ENCODE measurements at places on chromosomes 5 and 9.

- DNase-seq = peak; percentile 54
These were observed 51.2 kb downstream of the MRPS27 start for GRCh38 chr5:72268753-72269410.

- no peak for DNase-seq
These were observed 121.4 kb upstream of the CACNA1B start for GRCh38 chr9:137756045-137756744.

GRCh38 chr5:111427762-111428161 lies 84.6 kb downstream of the STARD4 start:
- no peak for DNase-seq

DNA sequence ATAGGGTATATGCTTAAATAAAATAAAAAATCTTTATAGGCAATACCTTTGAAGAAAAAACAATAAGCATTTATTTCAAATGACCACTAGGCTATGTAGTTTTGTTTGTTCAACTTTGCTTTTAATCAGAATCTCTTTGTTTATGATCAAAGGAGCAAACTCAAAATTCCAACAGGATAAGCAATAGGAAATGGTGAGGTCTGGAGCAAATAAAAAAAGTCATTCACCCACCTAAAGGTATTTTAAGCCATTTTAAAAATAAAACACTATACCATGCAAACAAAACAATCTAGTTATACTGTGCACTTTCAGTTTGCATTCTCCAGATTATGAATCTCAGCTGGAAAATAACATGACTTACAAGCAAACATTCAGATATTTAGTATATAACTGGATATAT lies 35.3 kb upstream of the CYFIP2 start:
- no peak for DNase-seq

- DNase-seq = no peak
These were observed 9.6 kb downstream of the DNLZ start for GRCh38 chr9:136353757-136354488.

- DNase-seq = no peak
These were observed 203.7 kb downstream of the ROR2 start for GRCh38 chr9:91746357-91746756.

DNA sequence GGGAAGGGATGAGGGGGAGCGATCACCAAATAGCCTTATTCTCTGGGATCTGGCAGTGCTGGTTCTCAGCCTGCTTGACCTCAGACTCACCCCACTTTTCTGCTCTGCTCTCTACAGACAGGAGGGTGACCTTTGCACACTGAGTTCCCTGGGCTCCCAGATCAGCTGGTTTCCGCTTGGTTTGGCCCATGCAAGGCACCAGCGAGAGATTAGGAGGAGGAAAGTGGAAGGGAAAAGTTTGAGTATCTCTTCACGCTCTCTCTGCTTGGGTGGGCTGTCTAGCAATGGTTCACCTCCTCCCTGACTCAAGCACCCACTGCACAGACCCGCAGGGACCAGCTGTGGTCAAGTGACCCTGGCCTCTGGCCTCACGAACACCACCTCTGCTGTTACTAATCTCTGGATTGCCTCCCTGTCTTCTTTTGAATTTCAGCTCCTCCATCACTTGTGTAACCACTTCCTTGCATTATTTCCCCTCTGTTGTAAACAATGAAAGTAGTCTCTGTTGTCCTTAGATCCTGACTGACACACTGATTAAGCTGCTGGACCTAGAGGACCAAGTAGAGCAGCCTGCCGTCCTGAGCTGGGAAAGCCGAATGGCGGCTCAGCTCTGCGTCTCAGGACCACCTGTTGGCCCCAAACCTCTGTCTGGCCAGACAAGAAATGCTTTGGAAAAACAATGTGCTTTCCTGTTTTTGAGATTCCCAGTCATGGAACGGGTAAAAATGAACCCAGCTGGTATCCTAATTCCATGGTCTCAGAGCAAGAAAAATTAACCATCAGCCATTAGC lies 186.6 kb downstream of the CRB2 start:
- no peak for DNase-seq

- DNase-seq = peak; percentile 63
These were observed 23.3 kb upstream of the UGT3A2 start for GRCh38 chr5:36089989-36090388.

- DNase-seq = no peak
These were observed 66.7 kb downstream of the WDR41 start for GRCh38 chr5:77425420-77425819.

DNA sequence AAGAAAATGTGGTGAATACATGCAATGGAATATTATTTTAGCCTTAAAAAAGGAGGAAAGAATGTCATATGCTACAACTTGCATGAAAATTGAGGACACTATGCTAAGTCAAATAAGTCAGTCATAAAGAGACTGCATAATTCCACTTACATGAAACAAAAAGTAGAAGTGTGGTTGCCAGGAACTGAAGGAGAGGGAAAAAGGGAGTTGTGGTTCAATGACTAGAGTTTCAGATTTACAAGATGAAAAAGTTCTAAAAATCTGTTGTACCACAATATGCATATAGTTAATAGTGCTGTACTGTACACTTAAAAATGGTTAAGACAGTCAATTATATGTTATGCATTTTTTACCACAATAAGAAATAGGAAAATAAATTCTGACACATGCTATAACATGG lies 95.4 kb downstream of the SLC44A1 start:
- DNase-seq = no peak

- DNase-seq = no peak
These were observed 10.6 kb upstream of the F2RL1 start for GRCh38 chr5:76808141-76808691.

DNA sequence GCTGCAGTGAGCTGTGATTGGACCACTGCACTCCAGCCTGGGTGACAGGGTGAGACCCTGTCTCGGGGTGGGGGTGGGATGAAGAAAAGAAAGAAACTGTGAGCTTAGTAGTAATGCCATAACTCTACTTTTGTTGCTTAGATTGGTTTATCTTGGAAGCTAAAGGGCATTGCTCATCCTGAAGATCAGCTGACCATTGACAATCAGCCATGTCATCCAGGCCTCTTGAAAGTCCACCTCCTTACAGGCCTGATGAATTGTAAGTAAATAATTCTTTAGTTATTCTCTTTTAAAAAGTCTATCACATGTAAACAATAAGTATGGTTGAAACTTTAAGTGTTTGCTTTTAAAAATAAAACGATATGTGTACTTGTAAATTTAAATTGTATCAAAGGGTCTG lies 11.4 kb downstream of the OCLN start:
- no peak for DNase-seq

DNA sequence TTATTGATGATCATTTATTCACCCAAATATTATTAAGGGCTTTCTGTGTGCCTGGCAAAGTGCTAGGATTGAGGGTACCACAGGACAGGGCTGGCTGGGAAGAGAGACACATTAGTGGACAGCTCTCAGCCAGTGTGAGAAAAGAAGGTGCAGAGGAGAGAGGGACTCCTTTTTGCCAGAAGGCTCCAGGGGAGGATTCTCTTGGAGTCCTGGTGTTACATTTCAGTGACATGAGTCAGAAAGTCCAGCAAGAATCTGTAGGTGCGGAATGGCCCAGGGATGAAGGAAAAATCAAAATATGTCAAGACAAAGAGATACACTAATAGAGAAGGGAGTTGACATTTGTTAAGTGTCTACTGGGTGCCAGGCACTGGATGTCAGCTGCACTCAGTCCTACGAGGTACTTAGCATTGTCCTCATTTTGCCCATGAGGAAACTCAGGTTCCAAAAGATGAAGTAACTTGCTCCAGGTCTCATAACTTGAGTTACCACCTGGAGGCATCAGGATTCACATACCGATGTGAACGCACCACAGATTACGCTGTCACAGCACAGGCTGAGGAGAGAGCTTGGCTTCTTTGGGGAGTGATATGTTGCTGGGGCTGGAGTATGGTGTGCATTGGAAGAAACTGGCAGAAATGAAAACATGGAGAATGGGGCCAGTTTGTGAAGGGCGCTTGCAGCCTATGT lies 60.5 kb downstream of the RASGRF2 start:
- DNase-seq = no peak

GRCh38 chr5:170546282-170546681 lies 42.5 kb downstream of the KCNIP1 start:
- DNase-seq = no peak

Data from NB4 (cell line).